Small intestine (tissue), 16 donors: ENCODE measurements at places on chromosomes 2 and 18.

DNA sequence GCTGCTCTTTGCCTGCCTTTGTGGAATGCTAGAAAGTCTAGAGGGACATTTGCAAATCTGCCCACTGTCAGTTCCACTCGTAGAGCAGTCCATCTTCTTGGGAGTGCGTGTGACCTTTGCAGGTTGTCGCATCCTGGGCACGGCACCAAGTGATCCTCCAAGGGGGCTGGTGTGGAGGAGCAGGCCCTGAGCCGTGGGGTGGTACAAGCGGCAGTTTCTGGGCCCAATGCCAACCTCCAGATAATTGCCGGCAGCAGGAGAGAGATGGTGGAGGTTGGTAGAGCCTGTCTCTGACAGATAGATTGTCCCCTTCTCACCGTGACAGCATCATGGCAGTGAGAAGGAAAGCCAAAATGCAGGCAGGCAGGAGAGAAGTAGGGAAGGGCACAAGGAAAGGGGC, 150.7 kb upstream of the SLC14A2 start:
- DNase-seq = no peak

DNA sequence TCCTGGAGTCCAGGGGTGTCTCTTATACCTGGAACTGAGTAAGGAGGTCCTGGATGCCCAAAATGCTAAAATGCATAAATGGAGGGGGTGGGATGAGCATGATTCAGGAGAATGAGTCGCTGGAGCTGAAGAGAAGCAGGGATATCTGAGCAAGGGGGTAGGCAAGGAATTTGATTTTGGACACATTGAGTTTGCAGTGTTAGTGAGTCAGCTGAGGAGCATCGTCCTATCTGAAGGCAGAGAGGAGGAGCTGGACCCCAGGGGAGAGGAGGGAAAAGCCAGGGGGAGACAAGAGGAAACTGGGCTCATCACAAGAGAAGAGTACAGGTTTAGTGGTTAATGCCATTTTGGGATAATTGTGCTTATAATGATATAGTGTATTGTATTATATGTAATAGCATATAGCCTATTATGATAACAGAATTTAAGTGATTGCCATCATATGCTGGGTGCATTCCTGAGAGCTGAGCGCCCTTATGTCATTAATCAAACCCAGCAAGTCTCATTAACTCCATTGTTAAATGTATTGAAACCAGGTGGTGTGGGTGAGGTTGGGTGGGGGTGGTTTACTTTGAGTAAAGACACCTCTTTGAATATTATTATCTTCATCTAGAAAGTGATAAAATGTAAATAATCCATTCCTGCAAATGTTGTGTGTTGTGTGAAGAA, 12.4 kb downstream of the EHD3 start:
- no peak for DNase-seq

DNA sequence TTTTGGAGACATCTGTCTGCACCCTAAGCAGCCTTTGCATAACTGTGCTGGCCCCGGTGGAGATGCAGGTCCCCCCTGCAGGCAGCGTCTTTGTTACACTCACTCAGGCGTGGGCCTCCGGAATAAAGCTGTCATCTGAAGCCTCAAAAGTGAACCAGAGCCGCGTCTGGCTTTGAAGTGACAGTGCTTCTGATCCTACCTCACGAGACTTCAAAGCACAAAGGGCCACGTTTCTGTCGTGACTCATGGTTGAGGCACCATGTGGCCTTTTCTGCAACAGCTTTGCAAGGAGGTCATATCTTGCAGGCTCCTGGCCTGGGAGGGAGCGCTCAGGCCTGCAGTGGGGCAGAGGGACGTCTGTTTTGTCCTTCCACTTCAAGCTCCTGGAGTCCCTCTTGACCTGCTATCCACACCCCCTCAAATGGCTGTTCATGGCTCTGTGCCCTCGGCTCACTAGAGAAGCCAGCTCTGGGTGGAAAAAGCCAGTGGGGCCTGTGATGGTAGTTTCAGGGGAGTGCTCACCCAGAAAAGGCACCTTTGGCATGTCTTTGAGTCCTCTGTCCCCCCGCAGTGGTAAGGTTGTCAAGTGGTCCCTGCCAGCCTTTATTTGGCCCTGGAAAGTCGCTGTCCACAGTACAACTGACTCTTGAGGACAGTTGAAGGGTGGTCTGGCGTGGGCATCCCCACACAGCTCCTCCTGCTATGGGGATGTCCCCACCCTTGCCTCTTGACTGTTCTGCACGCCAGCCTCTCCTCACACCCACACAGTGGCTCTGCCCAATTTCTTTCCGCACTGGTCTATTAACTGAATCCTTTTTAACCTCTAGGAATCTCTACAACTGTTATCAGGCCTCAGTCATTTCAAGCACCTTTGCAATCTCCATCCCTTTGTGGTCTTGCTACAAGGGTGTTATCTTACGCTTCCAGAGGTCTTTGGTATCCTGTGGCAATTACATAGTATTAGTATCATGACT, 19.3 kb downstream of the GPR55 start:
- DNase-seq = no peak

- no peak for DNase-seq
Measured at GRCh38 chr18:78773819-78774218, 205.8 kb upstream of the SALL3 start.

- DNase-seq = no peak
Measured at GRCh38 chr2:33347856-33348255, 128.6 kb upstream of the RASGRP3 start.

DNA sequence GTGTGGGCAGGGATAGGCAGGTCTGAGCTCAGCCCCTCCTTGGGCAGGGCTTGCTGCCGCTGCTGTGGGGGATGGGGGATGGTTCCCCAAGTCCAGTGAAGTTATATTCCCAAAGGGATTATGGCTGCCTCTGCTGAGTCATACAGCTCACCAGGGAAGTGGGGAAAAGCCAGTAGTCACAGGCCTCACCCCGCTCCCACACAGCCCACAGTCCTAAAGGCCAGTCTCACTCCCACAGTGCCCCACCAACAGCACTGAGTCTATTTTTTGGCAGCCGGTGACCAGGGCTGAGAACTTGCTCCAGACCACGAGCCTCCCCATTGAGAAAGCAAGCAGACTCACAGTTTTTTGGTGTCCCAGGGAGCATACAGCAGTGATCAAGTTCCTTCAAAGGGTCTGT, 173.3 kb downstream of the OSR1 start:
- DNase-seq = no peak

DNA sequence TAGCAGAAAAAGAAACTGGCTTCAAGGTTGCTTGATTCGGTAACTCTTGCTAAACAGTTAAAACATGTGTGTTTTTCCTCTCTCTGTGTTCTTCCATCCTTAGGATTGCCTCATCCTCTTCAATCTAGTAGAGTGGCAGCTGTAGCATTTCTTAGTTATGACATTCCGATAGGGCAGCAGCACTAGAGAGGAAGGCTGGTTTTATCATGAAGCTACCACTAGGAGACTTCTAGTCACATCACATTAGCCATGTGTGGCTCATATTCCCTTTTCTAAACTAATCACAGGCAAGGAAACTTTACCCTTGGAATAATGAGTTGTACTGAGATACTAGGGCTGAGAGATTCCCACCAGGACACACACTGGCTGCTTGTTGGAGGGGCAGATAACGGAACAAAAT, 187.6 kb downstream of the DOK6 start:
- no peak for DNase-seq

GRCh38 chr2:226066391-226066790, 666.9 kb downstream of the NYAP2 start:
- no peak for DNase-seq

GRCh38 chr2:217570394-217570793, 432.4 kb downstream of the TNS1 start:
- no peak for DNase-seq

DNA sequence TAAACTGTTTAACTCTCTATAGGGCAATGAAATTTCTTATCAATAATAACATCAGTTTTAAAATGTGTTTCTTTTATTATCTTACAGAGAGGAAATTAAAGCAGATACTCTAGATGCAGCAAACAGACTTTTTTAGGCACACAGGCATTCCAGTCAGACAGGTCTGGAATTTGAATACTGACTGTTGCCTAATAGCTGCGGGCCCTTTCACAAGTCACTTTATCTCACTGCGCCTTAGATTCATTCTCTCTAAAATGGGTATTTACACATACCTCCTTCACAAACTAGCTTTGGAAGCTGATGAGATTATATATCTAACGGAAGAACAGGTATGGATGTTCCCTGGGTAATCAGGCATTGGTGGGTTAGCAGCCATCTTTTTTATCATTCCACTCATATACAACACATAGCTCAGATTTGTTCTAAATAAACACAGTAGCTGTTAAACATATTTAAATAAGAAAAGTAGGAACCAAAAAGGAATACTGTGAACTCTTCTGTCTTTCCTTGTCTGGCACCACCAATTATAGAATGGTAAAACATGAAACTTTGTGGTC, 104.2 kb downstream of the LRP2 start:
- no peak for DNase-seq

GRCh38 chr2:74694281-74694680, 40.2 kb downstream of the SEMA4F start:
- peak; percentile 47 for DNase-seq

DNA sequence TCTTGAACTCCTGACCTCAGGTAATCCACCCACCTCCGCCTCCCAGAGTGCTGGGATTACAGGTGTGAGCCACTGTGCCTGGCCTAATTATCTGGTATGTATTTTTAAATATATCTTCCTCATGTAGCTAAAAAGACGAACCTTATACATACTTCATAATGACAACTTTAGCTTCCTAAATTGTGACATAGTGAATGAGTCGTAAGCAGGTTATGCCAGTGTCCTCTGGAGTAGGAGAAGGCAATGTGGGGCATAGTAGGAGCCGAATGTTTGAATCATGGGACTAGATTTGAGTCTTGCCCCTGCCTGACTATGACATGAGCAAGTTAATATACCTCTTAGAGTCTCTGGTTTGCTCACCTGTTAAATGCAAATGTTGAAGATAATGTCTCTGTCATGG, 95.8 kb upstream of the FOSL2 start:
- DNase-seq = no peak

DNA sequence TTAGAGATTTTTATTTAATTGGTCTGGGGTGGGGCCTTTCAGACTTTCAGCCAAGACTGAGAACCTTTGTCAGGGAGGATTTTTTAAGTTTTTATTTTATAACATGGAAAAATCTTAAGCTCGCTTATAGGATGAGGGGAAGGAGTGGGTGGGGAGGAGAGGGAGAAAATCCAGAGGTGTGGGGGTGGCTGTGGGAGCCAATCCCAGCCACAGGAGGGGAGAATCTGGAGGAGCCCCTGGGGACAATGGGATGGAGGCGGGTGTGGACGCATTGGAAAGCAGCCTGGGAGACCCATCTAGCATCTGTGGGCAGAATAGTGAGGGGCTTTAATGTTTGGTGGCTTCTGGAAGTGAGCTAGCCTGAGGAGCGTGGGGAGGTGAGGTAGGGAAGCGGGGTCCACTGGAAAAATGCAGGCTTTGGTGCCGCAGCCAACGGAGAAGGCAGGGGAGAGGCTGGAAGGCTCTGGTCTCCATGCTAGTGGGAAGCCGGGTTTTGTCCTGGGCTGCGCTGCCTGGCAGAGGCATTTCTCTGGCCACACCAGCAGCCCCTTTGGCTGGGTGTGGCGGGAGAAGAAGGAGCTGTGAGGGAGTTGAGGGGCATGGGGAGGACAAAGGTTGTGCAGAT, 11.5 kb upstream of the INPP5D start:
- DNase-seq = no peak

DNA sequence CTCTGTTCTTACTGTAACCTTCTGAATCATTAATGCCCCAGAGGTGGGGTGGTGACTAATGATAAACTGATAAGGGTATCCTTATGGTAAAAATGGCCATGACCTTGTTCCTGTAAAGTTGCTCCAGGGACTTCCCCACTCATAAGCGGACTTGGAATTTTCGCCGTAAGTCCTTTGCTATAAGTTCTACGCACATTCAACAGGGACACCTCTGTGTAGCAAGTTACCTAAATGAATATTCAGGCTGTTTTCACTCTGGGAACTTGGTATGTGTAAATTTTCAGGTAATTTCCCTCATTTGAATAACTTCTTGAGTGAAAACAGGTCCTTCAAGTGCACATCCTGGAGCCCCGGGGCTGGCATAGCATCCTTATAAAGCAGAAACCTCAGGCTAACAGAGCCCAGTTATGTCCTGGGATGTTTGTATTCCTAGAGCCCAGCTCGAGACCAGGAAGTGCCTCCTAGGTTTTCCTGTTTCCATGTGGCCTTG, 9.4 kb upstream of the AGFG1 start:
- DNase-seq = peak; percentile 49

GRCh38 chr2:27356056-27356381, 545 bp downstream of the GTF3C2 start:
- peak; percentile 73 for DNase-seq
